ENCODE measurements at places on chromosomes 11 and 22. TPM values are rescaled to one million over a fixed set of nuclear protein-coding genes. Genes with fewer than 3 reads are reported as not detected.

Gene KCNQ1OT1
- total RNA-seq = 0.20 TPM

Gene OR5A1
- total RNA-seq = not detected

Gene SNX32
- total RNA-seq = 2.8 TPM

Gene MIOX
- total RNA-seq = not detected

Gene BCO2
- total RNA-seq = 0.84 TPM
